Activated naive CD4-positive, alpha-beta T cell treated with anti-CD3 and anti-CD28 coated beads, Interleukin-2, amount 10 ng/mL, durations not matched to agents 7 days and 5 days (primary cell): ENCODE measurements at places on chromosomes 12 and 14.

DNA sequence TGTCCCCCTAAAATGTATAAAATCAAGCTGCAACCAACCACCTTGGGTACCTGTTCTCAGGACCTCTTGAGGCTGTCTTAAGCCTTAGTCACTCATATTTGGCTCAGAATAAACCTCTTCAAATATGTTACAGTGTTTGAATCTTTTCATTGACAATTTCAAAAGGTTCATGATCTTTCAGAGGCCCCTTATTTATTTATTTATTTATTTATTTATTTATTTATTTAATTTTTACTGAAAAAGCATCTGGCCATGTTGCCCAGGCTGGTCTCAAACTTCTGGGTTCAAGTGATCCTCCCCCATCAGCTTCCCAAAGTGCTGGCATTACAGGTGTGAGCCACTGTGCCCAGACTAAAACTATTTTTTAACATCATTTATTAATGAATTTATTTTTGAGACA, 8.2 kb upstream of the NUDT4 start:
- no peak for DNase-seq

- DNase-seq, result no peak
Measured at GRCh38 chr14:54475187-54475899, 13.4 kb downstream of the GMFB start.

GRCh38 chr14:24690492-24690891, 56.5 kb upstream of the GZMB start:
- DNase-seq, result peak; percentile 38

DNA sequence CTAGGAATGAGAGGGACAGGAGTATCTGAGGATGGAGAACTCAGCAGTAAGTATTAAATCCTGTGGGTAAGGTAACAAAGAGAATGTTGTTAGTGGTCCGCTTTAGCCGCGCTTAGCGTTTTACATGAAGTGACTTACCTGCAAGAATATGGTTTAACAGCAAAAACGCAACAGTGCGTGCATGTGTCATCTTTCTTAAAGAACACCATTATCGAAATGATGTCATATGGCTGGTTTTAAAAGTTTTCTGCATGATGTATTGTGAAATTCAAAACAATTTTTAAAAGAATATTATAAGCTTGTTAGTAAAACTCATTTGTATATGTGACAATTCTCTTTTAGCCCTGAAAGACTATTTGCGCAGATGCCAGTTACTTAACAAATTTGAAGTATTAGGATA, 1.7 kb downstream of the LEMD3 start:
- DNase-seq, result no peak

GRCh38 chr14:35050652-35051051, 4.6 kb downstream of the FAM177A1 start:
- no peak for DNase-seq

- DNase-seq, result no peak
Measured at GRCh38 chr12:81255947-81256346, 178.1 kb downstream of the ACSS3 start.

- DNase-seq, result peak; percentile 19
Measured at GRCh38 chr14:101508196-101508947, 52.9 kb upstream of the DIO3 start.

DNA sequence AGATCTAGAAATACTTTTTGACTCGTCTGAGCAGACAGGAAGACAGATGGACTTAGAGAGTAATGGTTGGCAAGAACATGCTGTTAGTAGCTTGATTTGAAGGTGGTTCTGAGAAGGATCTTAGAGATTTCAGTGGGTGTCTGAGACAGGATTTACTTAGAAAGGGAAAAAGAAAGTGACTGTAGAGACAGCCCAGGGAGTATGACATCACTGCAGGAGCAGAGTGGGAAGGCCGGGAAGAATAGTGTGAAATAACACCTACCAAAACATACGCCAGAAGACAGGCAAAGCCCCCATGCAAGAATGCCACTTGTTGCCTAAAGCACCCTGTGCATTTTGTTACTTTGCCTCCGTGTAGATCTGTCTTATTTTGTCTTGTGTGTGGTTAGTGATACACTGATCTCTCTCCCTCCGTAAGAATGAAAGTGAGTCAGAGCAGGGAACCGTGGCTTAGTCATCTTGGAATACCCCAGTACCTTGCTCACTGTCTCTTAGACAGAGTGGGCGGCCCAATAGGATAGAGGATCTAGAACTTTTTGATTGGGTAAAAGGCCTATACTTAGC, 161.3 kb upstream of the IFNG-AS1 start:
- DNase-seq, result no peak

GRCh38 chr12:79925492-79925891, 9.4 kb downstream of the PPP1R12A start:
- no peak for DNase-seq

- no peak for DNase-seq
Measured at GRCh38 chr12:124259154-124260066, 35.5 kb upstream of the RFLNA start.

- DNase-seq, result no peak
Measured at GRCh38 chr14:37253905-37254304, 56.2 kb downstream of the MIPOL1 start.

GRCh38 chr14:20682127-20682434, 2.3 kb upstream of the RNASE4 start:
- no peak for DNase-seq

DNA sequence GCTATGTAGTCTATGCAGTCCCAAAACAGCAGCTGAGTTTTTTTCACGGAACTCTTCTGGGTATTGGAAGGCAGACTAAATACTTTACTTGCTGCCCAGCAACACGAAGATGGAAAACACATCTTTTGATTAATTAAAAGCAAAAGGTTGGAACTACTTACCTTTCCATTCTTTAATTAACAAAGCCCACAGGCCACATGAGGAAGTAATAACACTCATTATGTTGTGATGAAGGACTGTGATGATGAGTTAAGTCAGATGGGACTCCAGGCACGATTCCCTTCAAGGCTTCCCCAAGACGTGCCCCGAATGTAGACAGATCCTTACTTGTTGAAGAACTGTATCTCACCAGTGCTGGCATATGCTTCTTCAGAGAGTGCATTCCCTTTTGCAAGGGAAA, 129.0 kb downstream of the WIF1 start:
- no peak for DNase-seq

GRCh38 chr12:66241061-66242043, 52.3 kb downstream of the IRAK3 start:
- DNase-seq, result no peak

- DNase-seq, result no peak
Measured at GRCh38 chr14:67127174-67127573, 62.1 kb upstream of the GARIN2 start.

GRCh38 chr14:100864960-100865681, 38.4 kb downstream of the RTL1 start:
- no peak for DNase-seq

GRCh38 chr12:48696626-48697025, 14.6 kb upstream of the KANSL2 start:
- no peak for DNase-seq

GRCh38 chr12:57434517-57435223, at the start of gene INHBC:
TSS of gene INHBC (plus strand) at chr12:57434784. CDS start at chr12:57434887, 103 bp downstream.
- DNase-seq, result no peak

DNA sequence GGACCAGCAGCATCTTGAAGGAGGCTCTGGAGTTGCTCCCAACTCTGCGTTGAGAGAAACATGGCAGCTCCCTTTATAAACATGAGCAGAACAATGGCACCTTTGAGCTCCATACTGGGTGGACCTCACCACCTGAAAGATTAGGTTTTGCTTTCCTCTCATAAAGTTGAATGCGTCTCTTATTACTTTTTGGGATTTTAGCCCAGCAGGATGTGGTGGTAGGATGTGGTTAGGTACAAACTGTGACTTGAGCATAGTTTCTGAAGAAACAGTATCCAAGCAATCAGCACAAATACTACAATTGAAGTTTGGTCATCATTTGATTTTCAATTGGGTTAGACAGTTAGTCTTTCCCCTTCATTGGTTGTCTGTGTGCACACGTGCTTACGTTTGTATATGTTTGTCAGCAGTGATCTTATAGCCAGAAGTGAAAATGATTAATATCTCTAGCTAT, at the start of gene PRR4:
Gene PRR4 (minus strand): TSS at position 51 of the 454 bp plus-strand sequence. CDS start 38 bp downstream, at position 13.
- peak; percentile 62 for DNase-seq

- DNase-seq, result no peak
Measured at GRCh38 chr12:32270818-32271710, 128.3 kb upstream of the FGD4 start.
